Stimulated activated CD4-positive, alpha-beta T cell treated with anti-CD3 and anti-CD28 coated beads, Interleukin-12 subunit alpha, Interleukin-12 subunit beta, amount 100 ng/mL, for 4 hours (primary cell): ENCODE measurements at places on chromosomes 5 and 9.

- DNase-seq: no peak
Observed at GRCh38 chr5:178325679-178326373, 93.2 kb upstream of the PHYKPL start.

DNA sequence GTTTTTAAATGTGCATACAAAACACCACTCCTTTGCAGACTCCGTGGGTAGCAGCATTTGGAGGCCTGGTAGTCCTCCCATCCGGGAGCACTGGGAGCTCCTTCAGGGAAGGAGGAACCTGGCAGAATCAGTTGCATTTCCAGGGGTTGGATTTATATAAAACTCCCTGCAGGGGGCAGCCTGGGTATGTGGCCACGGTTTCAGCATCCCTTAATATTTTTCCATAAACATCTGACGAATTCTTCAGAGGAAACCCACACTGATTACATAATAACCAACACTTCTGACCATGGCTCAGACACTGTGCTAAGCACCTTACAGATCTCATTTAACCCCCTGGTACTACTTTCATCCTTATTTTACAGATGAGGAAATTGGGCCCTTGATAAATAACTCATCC, 6.1 kb upstream of the AFAP1L1 start:
- DNase-seq: no peak

DNA sequence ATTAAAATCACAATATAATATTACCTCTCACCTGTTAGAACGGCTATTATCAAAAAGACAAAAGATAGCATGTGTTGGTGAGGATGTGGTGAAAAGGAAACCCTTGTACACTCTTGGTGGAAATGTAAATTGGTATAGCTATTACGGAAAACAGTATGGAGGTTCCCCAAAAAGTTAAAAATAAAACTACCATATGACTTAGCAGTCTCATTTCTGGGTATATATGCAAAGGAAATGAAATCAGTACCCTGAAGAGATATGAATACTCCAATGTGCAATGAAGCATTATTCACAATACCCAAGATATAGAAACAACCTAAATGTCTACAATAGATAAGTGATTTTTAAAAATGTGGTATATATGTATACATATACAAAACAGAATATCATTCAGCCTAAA, 199.9 kb downstream of the SNX18 start:
- DNase-seq: no peak

- no peak for DNase-seq
Observed at GRCh38 chr5:37900692-37901091, 60.9 kb upstream of the GDNF start.

DNA sequence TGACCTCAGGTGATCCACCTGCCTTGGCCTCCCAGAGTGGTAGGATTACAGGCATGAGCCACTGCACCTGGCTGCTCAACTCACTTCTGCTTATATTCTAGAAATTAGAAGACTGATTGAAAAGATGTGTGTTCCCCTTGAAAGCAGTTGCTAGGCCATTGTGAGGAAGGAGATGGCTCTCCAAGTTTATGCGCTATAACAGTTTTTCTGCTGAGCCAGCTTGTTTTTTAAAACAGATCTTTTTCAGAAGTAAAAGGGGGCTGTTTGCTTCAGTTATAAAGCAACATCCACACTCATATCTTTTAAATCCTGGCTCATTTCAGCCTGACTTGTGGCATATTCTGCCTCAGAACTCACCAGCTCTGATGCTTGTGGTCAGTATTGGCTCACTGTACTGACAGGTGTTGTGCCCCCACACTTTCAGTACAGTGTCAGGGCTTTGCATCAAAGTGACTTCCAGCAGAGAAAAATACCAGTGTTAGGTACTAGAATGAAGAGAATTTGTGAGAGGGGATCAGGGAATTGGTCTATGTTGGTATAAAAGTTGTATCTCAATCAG, 49.4 kb downstream of the NUP214 start:
- no peak for DNase-seq
